Activated T-cell treated with anti-CD3 and anti-CD28 coated beads for 24 hours (primary cell): ENCODE measurements at places on chromosomes 16 and 17.
A peak's percentile ranks its signal among the peaks of the same experiment; 100 is the strongest.

DNA sequence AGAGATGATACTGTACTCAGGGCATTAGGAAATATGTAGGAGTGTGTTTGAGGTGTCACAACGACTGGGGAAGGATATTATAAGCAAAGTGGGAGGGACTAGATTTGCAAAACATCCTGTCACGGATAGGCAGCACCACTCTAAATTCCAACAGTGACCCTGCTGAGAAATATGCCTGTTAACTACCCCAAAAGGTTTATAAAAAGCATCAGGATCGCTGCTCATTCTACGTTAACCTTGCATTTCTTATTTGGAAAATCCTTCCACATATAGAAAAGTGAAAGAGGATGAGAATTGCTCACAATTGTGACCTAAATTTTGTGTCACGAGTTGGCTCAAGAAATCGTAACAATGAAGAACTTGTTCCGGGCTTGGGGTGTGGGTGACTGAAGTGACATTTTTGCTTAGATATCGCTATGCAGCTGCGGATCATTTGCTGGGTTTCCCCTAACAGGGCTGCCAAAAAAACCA is 51.6 kb downstream of the N4BP1 start:
- no peak for DNase-seq

- DNase-seq = peak; percentile 58
Observed at GRCh38 chr17:27654654-27655524, 23.9 kb downstream of the LGALS9 start.

GRCh38 chr16:79316004-79316458 is 284.5 kb downstream of the MAF start:
- DNase-seq = peak; percentile 73

GRCh38 chr17:41869426-41869825 is 4.2 kb upstream of the KLHL11 start:
- DNase-seq = no peak

DNA sequence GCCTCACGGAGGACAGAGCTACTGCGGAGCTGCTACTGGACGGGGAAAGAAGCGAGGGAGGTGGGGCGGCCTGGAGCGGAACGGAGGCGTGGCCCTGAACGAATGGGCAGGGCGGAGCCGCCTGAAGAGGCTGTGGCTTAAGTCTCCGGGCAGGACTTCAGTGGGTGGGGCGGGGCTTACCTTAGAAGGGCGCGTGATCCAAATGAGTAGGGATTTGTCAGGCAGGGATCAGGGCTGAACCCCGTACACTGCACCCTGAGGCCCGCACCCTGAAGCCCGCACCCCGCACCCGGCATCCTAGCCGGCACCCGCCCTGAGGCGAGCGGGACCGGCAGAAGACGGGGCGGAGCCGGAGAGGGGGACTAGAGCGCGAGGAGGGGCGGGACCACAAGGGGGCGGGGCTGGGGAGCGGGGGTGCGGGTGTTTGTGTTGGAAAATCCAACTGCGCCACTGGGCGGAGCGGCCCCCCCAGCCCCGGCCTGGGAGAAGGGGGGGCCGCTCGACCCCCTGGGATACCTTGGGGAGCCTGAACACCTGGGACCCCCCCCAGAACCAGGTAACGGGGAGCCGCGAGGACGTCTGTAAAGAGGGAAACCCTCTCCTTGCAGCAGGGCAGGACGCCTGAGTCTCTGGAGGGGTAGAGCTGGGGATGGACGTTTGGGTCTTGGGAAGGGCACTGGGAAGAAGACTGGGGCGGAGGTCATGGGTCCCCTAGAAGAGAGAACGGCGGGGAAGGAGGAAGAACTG is at the start of gene KDM6B:
TSS of gene KDM6B (plus strand) at position 423 of the 747 bp plus-strand sequence. CDS start 11,338 bp downstream, outside the sequence.
- peak; percentile 80 for DNase-seq

- DNase-seq = no peak
Observed at GRCh38 chr17:17714261-17714866, 33.1 kb downstream of the RAI1 start.

GRCh38 chr16:142405-142967 is 4.0 kb upstream of the NPRL3 start:
- DNase-seq = no peak

DNA sequence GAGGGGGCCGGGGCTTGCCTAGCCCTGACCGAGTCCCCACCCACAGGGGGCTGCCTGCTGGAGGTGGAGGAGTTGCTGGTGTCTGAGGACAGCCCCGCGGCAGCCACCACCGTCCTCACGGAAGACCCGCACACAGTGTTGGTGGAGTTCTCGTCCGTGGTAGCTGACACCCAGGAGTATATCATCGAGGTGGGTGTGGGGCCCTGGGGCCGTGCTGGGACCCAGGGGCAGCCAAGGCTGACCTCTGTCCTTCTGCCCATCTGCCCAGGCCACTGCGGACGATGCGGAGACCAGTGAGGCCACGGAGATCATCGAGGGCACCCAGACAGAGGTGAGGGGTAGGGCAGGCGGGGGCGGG is 1.5 kb upstream of the DNASE1L2 start:
- no peak for DNase-seq

DNA sequence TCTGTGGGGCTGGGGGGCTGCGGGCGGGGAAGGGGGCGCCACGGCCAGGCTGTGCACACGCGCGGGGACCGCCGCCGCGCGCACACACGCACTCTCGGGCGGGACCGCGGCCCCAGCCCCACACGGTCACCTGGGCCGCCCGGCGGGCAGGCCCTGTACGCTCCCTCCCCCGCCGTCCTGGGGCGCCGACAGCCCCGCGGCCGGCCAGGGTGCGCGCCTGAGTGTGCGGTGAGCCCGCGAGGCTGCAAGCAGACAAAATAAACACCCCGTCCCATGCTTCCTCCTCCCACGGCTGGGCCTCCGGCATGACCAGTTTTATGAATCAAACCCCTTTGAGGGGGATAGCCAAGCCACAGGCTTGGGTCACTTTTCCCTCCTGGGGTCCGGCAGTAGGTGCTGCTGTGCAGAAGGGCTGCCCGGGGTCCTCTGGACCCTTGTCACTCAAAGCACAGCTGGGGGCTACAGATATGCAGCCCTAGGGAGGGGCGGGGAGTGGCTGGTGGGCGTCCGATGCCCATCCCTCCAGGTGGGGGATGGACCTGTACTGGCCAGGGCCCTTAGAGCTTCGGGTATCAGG is 441 bp downstream of the VASN start:
- DNase-seq = no peak

- DNase-seq = no peak
Observed at GRCh38 chr16:8107296-8107695, 483.0 kb downstream of the TMEM114 start.

GRCh38 chr17:48718227-48718760 is 4.0 kb downstream of the PRAC1 start:
- no peak for DNase-seq

DNA sequence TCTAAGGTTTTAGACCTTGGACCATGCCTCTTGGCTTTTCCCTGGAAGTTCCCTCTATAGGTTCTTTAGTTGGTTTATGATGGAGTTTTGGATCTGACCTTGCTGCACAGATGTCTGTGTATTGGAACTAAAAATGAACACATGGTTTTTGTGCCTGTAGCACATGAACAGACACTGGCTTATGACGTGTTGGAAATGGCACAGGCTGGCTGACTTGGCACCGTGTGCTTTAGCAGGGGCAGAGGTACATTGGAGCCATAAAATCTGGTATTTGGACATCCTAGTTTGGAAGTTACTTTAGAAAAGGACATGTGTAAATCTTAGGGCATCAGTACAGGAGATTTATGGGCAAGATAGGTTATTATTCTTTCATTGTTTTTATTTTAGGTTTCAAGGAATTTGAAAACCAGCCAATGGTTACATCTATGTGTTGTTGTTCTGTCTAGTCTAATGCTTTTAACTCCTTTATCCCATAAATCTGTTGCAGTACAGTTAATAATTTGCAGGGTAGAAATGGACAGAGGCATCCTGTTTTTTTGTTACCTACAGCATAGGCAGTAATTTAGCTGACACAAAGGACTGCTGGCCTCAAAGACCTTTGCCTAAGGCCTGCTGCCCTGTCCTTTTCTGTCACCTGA is 6.0 kb downstream of the SOCS7 start:
- no peak for DNase-seq

GRCh38 chr17:55341432-55341831 is 76.7 kb downstream of the HLF start:
- DNase-seq = no peak
